ENCODE measurements at places on chromosomes 5 and 9. TPM values are rescaled to one million over a fixed set of nuclear protein-coding genes. Genes with fewer than 3 reads are reported as not detected.
A peak's percentile ranks its signal among the peaks of the same experiment; 100 is the strongest.

GRCh38 chr5:119966028-119966427 lies 336.7 kb downstream of the FAM170A start:
- no peak for DNase-seq

- no peak for DNase-seq
Observed at GRCh38 chr5:143772621-143773020, 39.3 kb upstream of the HMHB1 start.

GRCh38 chr5:118653183-118653582 lies 335.2 kb downstream of the DTWD2 start:
- DNase-seq: no peak

DNA sequence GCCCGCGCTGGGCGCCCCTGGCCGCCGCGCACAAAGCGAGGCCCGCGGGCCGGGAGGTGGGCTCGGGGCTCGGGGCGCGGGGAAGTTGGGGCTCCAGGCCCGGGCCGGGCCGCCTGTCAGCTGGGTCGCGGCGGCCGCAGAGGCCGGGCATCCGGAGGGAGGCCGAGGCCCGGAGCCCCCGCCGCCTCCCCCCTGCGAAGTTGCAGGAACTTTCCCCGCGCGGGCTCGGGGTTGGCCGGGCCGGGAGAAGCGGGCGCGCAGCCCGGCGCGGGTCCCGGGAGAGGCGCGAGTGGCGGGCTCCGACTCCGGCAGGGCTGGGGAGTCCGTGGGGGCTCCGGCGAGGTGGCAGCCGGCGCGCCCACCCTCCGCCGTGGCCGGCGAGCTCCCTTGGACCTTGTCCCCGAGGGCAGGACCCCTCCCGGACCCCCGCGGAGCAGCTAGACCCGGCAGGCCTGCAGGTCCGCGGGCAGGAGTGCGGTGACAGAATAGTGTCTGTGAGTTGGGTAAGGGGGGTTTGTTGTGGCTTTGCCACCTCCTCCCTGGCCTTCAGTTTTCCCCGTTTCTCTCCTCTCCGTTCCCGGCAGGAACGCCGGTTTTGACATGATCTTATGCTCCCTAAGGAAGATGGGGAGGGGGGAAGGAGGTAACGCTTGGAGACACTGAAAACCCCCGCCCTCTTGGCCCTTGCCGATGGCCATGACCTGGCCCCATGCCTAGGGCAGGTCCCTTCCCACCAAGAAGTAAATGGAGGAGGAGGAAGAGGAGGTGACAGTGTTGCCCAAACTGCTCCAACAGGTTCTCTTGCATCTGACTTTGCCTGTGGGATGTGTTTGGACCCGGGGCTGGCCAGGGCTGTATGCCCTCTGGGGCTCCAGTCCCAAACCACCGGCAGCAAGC lies 942 bp downstream of the PHF2 start:
- DNase-seq: peak; percentile 90

DNA sequence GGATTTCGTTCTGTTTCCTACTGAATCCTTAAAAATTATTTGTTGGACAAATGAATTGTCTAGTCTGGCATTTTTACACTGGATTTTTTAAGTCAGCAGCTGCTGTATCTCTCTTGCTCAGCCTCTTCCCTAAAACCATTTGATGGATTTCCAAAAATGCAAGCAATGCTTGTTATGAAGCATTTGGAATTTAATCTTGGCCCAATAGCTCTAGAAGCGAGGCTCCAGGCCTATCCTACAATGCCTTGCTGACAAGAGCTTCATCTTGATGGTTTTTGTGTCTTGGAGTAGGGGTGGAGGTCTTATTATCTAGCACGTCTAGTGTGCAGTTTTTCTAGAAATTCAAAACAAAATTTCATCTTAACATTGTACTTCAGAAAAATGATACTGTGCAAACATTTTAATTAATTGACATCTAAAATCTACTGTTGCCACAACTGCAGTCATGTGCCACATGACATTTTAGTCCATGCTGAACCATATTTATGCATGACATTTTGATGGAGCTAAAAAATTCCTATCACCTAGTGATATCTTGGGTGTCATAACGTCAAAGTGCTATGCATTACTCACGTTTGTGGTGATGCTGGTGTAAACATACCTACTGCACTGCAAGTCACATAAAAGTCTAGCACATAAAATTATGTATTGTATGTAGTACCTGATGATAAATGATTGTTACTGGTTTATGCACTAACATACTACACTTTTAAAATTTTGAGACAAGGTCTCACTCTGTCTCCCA lies 5.9 kb upstream of the RAD23B start:
- DNase-seq: no peak

GRCh38 chr5:138755084-138755748 lies 2.0 kb downstream of the CTNNA1 start:
- no peak for DNase-seq

DNA sequence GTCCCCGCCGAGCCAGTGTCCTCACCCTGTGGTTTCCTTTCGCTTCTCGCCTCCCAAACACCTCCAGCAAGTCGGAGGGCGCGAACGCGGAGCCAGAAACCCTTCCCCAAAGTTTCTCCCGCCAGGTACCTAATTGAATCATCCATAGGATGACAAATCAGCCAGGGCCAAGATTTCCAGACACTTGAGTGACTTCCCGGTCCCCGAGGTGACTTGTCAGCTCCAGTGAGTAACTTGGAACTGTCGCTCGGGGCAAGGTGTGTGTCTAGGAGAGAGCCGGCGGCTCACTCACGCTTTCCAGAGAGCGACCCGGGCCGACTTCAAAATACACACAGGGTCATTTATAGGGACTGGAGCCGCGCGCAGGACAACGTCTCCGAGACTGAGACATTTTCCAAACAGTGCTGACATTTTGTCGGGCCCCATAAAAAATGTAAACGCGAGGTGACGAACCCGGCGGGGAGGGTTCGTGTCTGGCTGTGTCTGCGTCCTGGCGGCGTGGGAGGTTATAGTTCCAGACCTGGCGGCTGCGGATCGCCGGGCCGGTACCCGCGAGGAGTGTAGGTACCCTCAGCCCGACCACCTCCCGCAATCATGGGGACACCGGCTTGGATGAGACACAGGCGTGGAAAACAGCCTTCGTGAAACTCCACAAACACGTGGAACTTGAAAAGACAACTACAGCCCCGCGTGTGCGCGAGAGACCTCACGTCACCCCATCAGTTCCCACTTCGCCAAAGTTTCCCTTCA lies 1.4 kb downstream of the GLIS3 start:
- DNase-seq: no peak

- DNase-seq: no peak
Observed at GRCh38 chr9:105333811-105334210, 89.4 kb downstream of the SLC44A1 start.

- DNase-seq: peak; percentile 44
Observed at GRCh38 chr5:176739461-176740051, 70.8 kb upstream of the UNC5A start.

GRCh38 chr5:116785106-116785505 lies 210.5 kb upstream of the SEMA6A start:
- DNase-seq: no peak

GRCh38 chr5:62643556-62644451 lies 65.2 kb downstream of the LRRC70 start:
- no peak for DNase-seq

DNA sequence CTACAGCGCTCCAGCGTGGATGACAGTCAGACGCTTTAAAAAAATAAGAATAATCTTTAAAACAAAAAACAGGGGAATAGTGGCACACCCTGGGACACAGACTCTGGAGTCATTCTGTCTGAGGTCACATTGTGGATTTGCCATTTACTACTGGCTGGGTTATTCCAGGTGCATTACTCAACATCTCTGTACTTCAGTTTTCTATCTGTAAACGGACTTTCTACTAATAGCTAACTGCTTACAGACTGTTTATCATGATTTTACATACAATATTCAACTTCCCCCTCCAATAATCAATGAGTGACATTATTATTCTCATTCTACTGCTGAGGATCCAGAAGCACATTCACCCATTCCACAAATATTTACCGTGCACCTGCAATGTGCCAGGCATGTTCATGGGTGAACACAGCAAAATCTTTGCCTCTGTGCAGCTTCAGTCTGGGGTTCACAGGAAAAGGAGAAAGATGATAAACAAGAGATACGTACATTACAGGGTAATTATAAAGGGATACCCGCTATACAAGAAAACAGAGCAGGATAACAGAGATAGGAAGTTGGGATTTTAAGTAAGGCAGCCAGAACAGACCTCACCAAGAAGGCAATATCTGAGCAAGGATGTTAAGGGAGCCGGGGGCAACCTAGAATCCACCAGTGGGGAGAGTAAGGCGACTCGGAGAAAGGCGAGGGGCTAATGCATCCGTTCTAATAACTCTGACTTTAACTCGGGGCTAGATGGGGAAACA lies 984 bp upstream of the RAD23B start:
- DNase-seq: no peak

DNA sequence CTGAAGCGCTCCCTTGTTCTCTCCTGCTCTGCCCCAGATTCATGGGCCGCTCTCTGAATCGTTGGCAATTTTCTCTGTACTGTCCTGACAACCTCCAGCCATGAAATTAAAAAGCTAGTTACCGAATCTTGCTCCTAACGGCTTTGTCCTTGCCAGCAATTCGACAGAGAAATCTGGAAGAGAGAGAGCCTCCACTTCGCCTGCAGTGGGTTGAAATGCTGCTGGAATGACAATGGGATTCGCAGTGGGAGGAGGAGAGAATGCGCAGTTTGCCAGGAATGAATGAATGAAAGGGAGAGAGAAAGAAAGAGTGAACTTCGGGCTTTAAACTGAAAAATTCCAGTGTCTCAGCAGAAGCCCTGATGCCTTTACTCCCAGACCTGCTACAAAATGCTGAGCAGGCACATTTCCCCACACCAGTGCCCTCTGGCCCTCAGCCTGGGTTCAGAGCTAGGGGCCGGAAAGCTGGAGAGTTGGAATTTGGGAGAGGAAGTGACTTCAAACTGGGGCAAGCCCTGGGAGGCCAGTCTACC lies 11.5 kb upstream of the BOD1 start:
- DNase-seq: no peak

GRCh38 chr5:73274121-73274520 lies 101.1 kb downstream of the TMEM174 start:
- DNase-seq: no peak

DNA sequence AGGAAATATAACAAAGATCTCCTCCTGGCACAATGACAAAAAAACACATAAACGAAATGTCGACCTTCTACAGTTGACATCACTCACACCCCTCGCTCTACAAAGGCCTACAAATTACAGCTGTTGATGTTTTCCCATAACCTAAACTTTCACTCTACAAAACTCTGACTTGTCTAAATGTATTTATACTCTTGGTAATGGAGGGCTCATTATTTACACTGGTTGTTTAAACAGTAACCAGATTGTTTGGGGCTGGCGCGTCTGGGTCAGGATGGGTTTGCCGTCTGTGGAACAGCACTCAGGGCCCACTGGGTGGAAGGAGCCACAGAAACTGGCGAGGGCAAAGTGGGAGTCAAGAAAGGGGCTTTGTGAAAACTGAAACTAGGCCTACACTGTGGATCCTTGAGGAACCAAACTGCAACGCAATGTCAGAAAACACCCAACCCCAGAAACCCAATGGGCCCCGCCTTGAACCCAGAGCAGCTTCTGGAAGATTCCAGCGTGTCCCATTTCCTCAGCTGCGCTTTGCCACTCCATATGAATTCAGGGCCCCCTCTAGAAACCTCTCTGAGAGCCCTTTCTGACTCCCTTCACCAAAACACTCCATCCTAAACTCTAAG lies 136.7 kb downstream of the ROR2 start:
- no peak for DNase-seq

DNA sequence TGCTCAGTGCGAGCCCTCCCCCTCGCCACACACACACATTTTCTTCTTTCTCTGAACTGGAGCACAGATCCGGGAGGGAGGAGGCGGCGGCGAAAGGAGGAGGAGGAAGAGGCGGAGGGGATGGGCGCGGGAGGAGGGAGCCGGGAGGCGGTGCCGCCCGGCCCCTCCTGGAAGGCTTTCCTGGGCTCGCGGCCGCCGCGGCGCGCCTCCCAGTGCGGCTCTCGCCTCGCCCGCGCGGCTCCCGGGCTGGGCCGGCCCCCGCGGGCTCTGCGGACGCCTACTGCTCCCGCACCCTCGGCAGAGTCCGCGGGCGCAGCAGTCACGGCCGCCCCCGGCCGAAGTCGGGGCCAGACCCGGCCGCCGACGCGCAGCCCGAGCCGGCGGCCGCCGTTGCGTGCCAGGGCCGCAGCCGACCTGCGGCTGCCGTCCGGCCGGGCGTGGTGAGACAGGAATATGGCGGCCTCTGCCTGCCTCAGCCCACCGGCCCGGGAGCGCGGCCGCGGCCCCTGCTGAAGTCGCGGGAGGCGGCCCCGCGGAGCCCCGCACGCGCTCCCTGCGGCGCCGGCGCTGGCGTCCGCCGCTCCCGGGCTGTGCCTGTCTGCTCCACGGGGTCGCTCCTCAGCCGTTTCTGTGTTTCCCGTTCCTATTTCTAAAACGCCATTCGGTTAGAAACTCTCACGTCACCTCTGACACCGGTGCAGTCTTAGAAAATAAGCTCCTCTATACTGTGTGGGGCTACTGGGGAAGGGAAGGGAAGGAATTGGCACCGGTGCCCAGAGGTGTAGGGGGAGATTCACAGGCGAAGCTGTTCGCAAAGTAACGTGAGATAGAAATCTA lies 500 bp upstream of the GNAQ start:
- DNase-seq: peak; percentile 93

GRCh38 chr5:162230348-162230747 lies 162.8 kb downstream of the GABRG2 start:
- no peak for DNase-seq

GRCh38 chr5:3195994-3196393 lies 399.6 kb upstream of the IRX1 start:
- DNase-seq: no peak

GRCh38 chr9:1421436-1421835 lies 371.3 kb downstream of the DMRT2 start:
- no peak for DNase-seq

DNA sequence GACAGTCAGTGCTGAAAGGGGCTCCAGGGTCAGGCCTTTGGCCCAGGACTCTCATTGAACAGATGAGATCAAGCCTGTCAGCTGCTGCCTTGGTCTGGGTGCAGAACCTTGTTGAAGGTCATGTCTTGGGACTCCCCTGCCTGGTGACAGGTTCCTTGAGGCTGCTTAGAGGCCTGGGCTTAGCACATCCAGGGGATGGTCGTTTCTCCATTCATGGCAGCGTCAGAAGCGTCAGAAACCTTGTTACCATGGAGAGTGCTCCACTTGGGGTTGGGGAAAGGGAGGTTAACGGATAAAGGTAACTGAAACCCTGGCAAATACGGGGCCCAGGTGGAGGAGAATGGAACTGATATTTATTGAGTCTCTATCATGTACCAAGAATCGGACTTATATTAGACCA lies 8.8 kb downstream of the ARPC5L start:
- DNase-seq: no peak

GRCh38 chr5:179368126-179368805 lies 23.0 kb upstream of the ADAMTS2 start:
- DNase-seq: peak; percentile 61

GRCh38 chr5:78893940-78894677 lies 91.0 kb downstream of the ARSB start:
- no peak for DNase-seq

- peak; percentile 85 for DNase-seq
Observed at GRCh38 chr9:121557581-121558447, 58.2 kb upstream of the GGTA1 start.

GRCh38 chr9:28774433-28775235 lies 1201.4 kb upstream of the C9orf72 start:
- no peak for DNase-seq

GRCh38 chr9:98709968-98710965 lies 1.5 kb upstream of the GABBR2 start:
- no peak for DNase-seq

The ZBTB34 gene
- 3.1 TPM for polyA plus RNA-seq

The SHROOM1 gene
- 1.4 TPM for polyA plus RNA-seq

The FABP6 gene
- not detected for polyA plus RNA-seq

The SLCO6A1 gene
- not detected for polyA plus RNA-seq

The SLC22A4 gene
- 2.3 TPM for polyA plus RNA-seq

The PHF19 gene
- polyA plus RNA-seq: 12.6 TPM

All from spleen (tissue), 13 donors.